ENCODE measurements at places on chromosomes 4 and X.
A peak's percentile ranks its signal among the peaks of the same experiment; 100 is the strongest.

DNA sequence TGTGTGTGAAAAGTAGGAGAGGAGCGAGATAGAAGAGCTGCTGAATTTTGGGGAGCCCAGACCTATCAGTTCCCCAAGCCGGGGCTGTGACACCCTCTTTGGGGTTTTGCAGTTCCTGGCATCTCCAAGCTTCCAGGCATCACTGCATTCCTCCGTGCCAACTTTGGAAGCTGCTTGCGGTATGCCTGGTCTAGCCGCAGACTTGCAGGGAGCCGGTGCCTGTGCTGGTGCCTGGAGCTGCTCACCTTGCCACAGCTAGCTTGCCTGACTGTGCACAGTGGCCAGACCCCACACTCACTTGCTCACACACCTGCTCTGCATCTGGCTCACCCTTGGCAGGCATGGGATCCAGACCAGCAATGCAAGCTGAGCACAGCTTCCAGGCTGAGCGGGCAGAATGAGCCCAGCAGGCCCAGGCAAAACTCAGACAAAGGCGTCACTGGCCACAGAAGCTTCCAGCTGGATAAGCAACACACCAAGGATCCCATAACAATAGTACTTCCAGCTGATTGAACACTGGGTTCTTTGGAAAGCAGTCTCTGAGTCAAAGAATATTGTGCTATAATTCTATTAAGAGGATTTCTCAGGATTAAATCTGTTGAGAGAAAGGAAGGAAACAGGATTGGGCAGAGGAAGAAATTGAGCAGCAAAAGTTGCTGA, 390.9 kb downstream of the TEX13C start:
- no peak for DNase-seq

DNA sequence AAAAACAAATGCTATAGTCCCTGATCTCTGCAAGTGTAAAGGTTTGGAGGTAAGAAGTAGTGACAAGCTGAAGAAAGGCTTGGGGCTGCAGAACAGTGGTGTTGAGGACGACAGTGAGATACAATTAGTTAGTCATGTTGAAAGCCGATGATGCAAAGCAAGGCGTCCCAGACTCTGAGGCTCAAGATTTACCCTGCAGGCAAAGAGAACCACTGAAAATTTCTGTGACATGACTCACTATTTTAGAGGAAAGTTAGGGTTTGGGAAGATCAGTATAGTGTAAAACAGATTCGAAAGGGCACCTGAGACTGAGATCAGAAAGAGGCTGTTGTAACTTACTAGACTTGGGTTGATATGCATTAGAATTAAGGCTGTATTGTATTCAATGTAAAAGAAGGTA, 281.3 kb upstream of the FTHL17 start:
- peak; percentile 61 for DNase-seq

GRCh38 chr4:23388255-23388654, 501.6 kb downstream of the PPARGC1A start:
- no peak for DNase-seq

DNA sequence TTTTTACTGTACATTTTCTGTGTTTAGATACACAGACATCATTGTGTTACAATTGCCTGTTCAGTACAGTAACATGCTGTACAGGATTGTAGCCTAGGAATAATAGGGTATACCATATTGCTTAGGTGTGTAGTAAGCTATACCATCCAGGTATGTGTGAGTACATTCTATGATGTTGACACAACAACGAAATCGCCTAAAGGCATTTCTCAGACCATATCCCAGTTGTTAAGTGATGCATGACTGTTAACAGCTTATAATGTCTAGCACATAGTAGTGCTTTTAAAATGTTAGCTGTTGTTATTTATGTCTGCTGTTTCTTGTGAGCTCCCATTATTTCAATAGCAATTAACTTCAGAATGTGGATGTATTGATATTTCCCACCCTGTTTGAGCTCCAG, 4.5 kb downstream of the PRRG1 start:
- DNase-seq, result no peak

- peak; percentile 89 for DNase-seq
These were observed 66.8 kb downstream of the SOWAHB start for GRCh38 chr4:76830964-76831703.

- no peak for DNase-seq
These were observed 51.5 kb upstream of the GPR78 start for GRCh38 chr4:8528713-8529112.

GRCh38 chrX:57674861-57675260, 5.2 kb downstream of the NLRP2B start:
- DNase-seq, result no peak

GRCh38 chr4:955161-955921, 18.0 kb downstream of the DGKQ start:
- DNase-seq, result no peak

DNA sequence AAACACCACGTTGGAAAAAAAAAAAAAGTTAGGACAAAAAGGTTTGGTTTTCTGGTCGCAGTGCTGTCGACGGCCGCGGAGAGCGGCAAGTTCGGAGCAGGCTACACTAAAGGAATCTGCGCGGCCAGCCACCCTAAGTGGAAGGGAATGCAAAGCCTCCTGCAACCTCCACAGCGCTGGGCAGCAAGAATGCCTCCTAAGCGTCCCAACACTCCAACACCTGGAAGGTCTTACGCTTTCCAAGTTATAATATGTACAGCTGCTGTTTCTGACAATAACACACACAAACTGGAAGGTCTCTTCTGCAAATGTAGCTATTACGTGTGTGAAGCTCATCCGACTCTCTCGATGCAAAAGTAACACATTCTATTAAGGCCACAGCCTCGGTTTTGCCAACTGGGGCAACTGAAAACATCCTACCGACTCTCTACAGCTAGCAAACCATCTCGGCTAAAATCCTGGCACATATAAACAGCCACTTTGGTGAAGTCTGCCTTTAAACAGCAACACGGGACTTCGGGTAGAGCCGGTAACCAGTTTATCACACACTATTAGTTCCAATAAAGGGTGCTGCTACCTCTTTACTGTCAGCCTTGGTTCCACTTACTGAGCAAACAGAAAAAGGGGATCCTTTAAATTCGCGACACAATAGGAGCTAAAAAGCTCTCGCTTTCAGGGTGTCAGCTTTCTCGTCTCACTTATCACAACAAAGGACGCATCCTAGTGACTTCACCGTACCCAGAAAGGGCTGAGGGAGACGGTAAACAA, 895 bp downstream of the SMIM14 start:
- peak; percentile 42 for DNase-seq

DNA sequence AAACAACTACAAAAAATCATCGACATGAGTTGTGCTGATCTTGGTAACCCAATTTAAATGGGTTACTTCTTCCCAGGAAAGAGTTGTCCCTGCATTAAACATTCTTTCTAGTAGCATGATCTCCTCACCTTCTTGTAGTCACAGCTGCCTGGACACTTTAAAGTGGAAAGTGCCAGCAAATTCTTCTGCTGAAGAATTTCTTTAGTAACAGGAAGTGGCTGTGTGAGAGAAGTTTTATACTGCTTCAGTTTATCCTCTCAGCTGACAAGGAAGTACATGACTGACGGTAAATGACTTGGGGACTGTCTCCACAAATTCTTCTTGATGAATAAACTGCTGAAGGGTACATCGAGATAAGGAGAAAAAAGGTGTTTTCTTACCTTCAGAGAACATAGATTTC, 18.2 kb upstream of the TNIP3 start:
- DNase-seq, result peak; percentile 51
